ENCODE measurements at places on chromosomes 6 and 20.

DNA sequence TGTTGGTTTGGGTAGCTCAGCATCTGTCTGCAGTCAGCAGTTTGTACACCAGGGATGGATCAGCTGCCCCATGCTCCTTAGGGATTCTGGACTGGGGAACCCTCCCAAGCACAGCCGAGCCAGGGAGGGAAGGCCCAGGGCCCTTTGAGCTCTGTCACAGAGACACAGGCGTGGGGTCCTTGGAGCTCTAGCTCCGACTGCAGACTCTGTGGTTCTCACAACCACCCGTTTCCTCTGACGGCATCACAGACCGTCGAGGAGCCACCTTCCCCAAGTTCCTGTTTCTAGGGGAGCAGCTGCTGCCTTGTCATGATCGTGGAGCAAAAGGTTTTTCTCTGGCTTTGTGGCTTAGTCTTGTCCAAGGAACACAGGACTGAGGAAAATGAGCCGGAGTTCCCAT is at the start of gene SLA2:
SLA2 (minus strand) TSS at position 199 of the 400 bp plus-strand sequence. CDS start 4,861 bp downstream, outside the sequence.
- peak; percentile 36 for DNase-seq

GRCh38 chr6:154292855-154293519 is 63.6 kb downstream of the IPCEF1 start:
- no peak for DNase-seq

GRCh38 chr6:79672631-79673111 is 41.5 kb downstream of the SH3BGRL2 start:
- DNase-seq: no peak

- DNase-seq: no peak
These were observed 897.0 kb upstream of the SLC35B3 start for GRCh38 chr6:9332241-9332780.

DNA sequence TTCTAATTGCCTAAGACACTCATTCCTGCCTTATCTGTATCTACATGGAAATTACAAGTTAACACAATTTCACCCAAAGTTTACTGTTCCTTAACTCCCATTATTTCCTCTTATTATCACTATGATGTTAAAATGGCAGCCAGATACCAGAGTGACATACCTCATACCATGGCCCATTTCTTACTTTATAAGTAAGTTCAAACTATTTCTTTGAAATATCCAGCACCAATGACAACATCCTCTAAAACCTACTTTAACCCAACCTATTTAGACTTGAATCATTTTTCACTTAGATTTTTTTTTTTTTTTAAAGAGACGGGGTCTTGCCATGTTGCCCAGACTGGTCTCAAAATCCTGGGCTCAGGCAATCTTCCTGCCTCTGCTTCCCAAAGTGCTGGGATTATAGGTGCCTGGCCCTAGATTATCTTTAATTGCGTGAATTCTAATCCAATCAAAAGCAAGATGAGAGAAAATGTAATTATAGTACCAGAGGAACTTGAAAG is 10.0 kb downstream of the REV3L start:
- no peak for DNase-seq

GRCh38 chr20:8661229-8661952 is 407.5 kb upstream of the PLCB4 start:
- no peak for DNase-seq

DNA sequence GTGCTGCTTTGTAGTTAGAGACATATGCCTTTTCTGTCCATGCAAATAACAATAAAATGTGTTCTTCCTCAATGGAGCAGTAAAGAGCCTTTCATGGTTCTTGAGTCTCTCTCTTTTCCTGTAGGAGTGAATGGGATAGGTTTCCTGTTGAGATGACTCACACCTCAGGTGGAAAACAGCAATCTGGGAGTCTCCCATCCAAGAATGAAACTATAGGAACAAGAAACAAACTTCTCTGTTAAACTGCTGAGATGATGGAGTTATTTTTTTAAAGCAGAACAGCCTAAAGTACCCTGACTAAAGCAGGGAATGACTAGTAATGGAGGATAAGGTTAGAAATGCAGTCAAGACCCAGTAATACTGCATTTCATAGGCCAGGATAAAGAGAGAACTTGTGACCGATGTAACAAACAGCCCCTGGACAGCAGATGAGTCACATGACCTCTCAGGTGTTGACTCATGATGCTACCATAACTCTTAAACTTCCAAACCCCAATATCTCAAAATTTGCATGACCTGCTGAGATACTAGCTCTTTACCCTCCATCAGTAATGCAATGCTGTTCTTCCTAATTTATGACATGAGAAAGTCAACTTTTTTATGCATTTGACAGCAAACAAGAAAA is 548.9 kb downstream of the CBLN4 start:
- DNase-seq: no peak

GRCh38 chr6:10725044-10725443 is 2.2 kb downstream of the TMEM14C start:
- no peak for DNase-seq

- no peak for DNase-seq
These were observed 42.9 kb downstream of the ARHGAP18 start for GRCh38 chr6:129667034-129667433.

DNA sequence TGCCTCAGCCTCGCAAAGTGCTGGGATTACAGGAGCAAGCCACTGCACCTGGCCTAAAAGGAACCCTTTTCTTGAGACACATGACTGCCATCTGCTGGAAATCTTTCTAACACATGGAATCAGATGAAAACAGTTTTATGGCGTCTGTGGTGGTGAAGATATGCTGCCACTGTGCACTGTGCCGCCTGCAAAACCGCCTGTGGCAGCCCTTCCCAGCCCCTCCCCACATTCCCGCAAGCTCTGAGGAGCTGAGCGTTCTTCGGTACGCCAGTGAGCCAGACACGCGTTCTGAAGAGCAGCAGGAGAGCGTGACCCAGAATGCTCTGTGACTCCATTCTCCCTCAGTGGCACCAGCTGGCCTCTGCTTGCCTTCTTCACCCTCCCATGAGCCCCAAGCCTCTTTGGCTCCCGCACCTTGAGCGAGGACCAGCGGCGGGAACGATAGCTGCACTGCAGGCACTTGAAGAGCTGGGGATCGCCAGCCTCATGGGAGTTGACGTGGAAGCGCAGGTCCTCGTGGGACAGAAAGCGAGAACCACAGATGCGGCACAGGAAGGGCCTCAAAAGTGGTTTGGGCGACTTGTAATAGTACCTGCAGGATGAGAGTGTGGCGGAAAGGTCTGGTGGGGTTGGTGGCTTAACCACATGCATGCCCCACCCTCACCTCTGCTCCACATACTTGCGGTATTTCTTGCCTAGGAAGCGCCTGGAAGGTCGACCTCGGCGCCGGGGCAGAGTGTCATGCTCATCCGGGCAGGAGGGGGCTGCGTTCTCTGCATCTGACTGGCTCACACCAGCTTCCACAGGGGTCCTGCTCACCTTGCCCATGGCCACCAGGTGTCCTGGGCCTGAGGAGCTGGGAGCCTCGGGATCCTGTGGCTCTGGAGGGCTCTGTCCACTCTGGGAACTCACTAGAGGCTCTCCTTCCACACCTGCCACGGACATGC is 8.7 kb downstream of the ZNF335 start:
- no peak for DNase-seq

DNA sequence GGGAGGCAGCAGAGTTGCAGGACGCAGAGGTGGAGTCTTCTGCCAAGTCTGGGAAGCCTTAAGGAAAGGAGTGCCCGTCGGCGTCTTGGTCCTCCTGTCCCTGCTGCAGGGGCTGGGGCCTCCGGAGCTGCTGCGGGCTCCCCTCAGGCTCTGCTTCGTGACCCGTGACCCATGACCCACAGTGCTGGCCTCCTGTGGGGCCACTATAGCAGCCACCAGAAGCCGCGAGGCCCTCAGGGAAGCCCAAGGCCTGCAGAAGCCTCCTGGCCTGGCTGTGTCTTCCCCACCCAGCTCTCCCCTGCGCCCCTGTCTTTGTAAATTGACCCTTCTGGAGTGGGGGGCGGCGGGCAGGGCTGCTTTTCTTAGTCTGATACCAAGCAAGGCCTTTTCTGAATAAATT is 3.3 kb upstream of the COL9A3 start:
- no peak for DNase-seq

DNA sequence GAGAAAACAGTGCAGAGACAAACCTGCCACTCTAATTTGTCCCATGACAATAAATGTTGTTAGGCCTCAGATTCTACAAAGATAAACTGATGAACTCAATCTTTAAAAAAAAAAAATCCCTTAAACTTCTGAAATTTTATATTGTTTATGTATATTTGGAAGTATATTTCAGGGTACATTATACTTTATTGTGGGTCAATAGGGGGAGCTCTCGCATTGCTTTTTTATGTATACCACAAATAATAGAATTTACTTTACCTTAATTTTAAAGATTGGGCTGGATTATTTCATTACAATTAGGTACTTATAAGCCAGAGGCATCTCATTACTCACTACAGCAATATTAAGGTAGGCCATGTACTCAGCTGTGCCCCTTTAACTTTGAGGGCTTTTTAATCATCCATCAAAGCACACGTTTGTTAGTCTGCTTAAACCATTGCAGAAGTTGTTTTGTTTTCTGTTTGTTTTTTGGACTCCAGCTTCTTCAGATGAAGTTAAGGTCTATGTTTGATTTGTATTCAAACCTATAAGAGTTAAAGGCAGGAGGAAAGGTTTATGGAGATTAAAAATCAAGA is 56.3 kb upstream of the EYA4 start:
- no peak for DNase-seq

GRCh38 chr6:56101141-56101553 is 146.2 kb downstream of the COL21A1 start:
- DNase-seq: peak; percentile 94

DNA sequence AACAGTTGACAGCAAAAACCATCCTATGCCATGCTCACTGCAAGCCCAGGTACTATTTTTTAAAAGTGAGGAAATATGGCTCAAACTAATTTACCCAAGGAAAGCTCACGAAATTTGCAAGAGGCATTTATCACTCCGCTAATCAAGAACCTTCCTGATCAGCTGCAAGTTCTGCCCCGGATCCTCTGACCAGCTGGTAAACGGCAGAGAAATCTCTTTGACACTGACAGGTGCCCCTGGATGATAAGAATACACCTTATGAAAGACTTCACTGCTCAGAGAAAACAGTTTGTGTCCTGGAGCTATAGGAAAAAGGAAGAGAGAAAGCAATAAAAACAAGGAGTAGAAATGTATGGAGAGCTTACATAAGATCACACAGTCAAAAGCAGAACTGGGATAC is 6.4 kb downstream of the CNKSR3 start:
- DNase-seq: no peak

DNA sequence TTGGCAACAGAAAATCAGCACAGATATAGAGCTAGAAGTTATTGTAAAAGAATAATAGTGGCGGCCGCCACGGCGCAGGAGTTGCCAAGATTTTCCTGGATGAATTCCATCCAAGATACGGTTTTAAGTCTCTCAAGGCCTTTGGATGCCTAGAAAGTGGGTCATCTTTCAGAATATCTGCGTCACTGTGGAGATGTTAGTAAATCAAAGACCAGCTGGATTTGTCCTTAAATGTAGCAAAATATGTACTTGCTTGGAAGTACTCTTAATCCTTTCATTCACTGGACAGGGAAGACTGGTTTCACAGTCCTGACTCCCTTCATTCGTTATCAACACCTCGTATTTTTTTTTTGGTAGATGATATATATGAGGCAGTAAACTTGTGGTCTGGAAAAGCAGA is 83.0 kb downstream of the SLC22A3 start:
- DNase-seq: no peak

DNA sequence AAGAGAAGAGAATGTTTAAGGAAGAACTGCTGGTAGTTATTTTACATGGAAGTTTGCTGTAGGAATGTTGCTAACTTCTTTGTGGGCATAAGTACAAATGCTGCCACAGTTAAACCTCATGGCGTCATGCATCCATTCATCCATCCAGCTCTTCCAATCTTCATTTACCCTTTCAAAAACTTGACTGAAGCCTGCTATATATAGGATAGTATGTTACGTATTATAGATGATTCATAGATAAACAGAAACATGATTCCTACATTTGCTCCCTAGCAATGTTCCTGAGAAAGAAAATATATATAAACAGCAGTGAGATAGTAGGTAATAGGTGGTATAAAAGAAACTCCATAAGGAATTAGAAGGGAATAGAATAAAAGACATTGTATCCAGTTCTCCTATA is 93.7 kb downstream of the NDUFAF5 start:
- DNase-seq: no peak

GRCh38 chr6:107727096-107727757 is 96.9 kb downstream of the SCML4 start:
- no peak for DNase-seq

- no peak for DNase-seq
These were observed 105.5 kb downstream of the AGPAT4 start for GRCh38 chr6:161168281-161168891.

DNA sequence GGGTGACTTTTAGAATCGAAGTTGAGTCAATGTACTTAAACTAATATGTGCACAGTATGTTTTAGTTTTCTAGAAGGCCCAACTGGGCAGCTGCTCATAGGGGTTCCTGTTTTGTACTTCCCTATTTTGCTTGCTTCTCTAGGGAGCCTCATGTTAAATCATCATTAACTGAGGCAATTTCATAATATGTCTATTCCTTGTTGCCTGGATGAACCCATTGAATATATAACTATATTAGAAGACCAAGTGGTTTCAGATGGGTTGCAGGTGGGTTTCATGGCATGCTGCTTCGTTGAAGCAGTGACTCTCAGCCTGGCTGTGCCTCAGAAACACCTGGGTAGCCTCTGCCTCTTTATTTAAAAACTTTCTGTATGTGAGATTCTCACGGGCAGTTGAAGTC is 22.2 kb downstream of the CARMIL1 start:
- peak; percentile 39 for DNase-seq

GRCh38 chr6:28867086-28867409 is 56.7 kb downstream of the TRIM27 start:
- no peak for DNase-seq

DNA sequence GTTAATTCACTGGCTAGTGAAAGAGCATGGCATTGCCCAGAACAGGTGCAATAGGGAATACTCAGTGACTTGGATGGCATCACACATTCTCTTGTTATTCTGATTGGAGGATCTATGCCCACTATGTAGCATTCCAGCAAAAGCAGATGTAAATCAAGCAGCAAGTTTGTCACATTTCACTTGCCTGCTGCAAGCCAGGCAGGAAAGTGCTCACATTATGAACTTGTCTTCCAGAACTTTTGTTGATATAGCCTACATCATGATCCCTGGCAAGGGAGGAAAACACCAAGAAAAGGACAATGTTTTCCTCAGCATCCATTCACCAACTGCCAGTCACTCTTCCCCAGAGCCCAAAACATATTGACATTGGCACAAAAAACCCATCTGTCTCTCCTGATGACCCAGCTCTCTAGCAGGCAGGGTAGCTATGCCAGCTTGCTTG is 77.8 kb downstream of the ARHGAP18 start:
- no peak for DNase-seq

- DNase-seq: no peak
These were observed 94.7 kb downstream of the ADTRP start for GRCh38 chr6:11683871-11684270.

Data from SIG-M5 (cell line).